H7 (cell line): ENCODE measurements at places on chromosomes 1 and 21. TPM values are rescaled to one million over a fixed set of nuclear protein-coding genes. Genes with fewer than 3 reads are reported as not detected.

Gene NEK2
- total RNA-seq, result 58.3 and 82.0 TPM in 2 replicates

Gene FALEC
- 1.7 and 2.6 TPM in 2 replicates for total RNA-seq

Gene KRTAP10-1
- total RNA-seq, result not detected in 2 replicates

Gene ZNF683
- not detected in 2 replicates for total RNA-seq

Gene RGL1
- 2.2 and 3.2 TPM in 2 replicates for total RNA-seq

Gene PCSK9
- 103 and 171 TPM in 2 replicates for total RNA-seq

Gene FAM163A
- 0.10 and 0.11 TPM in 2 replicates for total RNA-seq

Gene S100A7A
- total RNA-seq, result not detected in 2 replicates

Gene LPAR3
- 37.8 and 46.3 TPM in 2 replicates for total RNA-seq

Gene LMOD1
- 0.42 and 0.48 TPM in 2 replicates for total RNA-seq

Gene UTP25
- 8.7 and 12.3 TPM in 2 replicates for total RNA-seq

Gene OR2L8
- total RNA-seq, result not detected in 2 replicates

Gene BARHL2
- not detected in 2 replicates for total RNA-seq

Gene MX1
- 1.6 and 3.9 TPM in 2 replicates for total RNA-seq

Gene FCRLA
- not detected in 2 replicates for total RNA-seq

Gene F13B
- not detected in 2 replicates for total RNA-seq

Gene F3
- total RNA-seq, result 21.9 and 37.7 TPM in 2 replicates

Gene MIXL1
- total RNA-seq, result 27.5 and 61.1 TPM in 2 replicates

Gene SERPINC1
- 1.7 TPM in 1 of 2 replicates, not detected in the other for total RNA-seq

Gene CACYBP
- 220 and 265 TPM in 2 replicates for total RNA-seq

Gene USH2A
- 0.37 and 0.80 TPM in 2 replicates for total RNA-seq

Gene HUNK
- total RNA-seq, result 3.2 and 6.8 TPM in 2 replicates

Gene FAM43B
- 4.1 and 6.1 TPM in 2 replicates for total RNA-seq

Gene SH3GLB1
- 20.6 and 28.0 TPM in 2 replicates for total RNA-seq

Gene TLR5
- total RNA-seq, result 0.17 and 0.44 TPM in 2 replicates

Gene SDCCAG8
- 145 and 166 TPM in 2 replicates for total RNA-seq

Gene BRINP3
- not detected in 2 replicates for total RNA-seq

Gene MRPS14
- 39.5 and 46.4 TPM in 2 replicates for total RNA-seq

Gene NGF
- 0.14 TPM in 1 of 2 replicates, not detected in the other for total RNA-seq

Gene C1QA
- total RNA-seq, result not detected in 2 replicates

Gene SLC2A5
- total RNA-seq, result 0.03 TPM in 1 of 2 replicates, not detected in the other

Gene MCOLN2
- total RNA-seq, result 0.38 and 0.70 TPM in 2 replicates

Gene DYNLT5
- 0.18 and 0.42 TPM in 2 replicates for total RNA-seq

Gene LORICRIN
- total RNA-seq, result not detected in 2 replicates

Gene CNKSR1
- total RNA-seq, result 21.7 and 23.1 TPM in 2 replicates

Gene FAM151A
- total RNA-seq, result not detected in 2 replicates

Gene BCL2L15
- not detected in 2 replicates for total RNA-seq

Gene FNDC5
- total RNA-seq, result 0.63 and 4.4 TPM in 2 replicates

Gene APCS
- not detected in 2 replicates for total RNA-seq

Gene HES3
- 28.2 and 38.8 TPM in 2 replicates for total RNA-seq
